Activated T-cell treated with anti-CD3 and anti-CD28 coated beads for 48 hours (primary cell): ENCODE measurements at places on chromosomes 13 and 19.

DNA sequence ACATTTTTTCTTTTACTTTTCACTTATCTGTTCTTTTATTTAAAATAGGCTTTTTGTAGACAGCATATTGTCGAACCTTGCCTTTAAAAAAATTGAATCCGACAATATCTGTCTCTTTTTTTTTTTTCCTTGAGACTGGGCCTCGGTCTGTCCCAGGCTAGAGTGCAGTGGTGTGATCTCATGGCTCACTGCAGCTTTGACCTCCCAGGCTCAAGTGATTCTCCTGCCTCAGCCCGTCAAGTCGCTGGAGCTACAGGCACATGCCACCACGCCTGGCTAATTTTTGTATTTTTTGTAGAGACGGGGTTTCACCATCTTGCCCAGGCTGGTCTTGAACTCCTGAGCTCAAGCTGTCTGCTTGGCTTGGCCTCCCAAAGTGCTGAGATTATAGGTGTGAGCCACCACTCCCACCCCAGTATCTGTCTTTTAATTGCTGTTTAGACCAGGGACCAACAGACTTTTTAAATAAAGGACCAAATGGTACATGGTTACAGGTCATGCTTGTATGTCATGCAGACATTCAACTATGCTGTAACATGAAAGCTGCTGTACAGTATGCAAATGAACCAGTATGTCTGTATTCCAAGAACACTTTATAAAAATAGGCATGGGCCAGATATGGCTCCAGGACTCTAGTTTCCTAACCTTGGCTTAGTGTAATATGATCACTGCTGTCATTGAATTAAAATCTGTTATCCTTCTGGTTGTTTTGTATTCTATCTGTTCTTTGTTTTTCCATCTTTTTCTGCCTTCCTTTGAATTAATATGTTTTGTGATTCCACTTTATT is 80.3 kb downstream of the GJA3 start:
- no peak for DNase-seq

GRCh38 chr19:29614780-29615179 is 8.7 kb downstream of the POP4 start:
- DNase-seq, result no peak

DNA sequence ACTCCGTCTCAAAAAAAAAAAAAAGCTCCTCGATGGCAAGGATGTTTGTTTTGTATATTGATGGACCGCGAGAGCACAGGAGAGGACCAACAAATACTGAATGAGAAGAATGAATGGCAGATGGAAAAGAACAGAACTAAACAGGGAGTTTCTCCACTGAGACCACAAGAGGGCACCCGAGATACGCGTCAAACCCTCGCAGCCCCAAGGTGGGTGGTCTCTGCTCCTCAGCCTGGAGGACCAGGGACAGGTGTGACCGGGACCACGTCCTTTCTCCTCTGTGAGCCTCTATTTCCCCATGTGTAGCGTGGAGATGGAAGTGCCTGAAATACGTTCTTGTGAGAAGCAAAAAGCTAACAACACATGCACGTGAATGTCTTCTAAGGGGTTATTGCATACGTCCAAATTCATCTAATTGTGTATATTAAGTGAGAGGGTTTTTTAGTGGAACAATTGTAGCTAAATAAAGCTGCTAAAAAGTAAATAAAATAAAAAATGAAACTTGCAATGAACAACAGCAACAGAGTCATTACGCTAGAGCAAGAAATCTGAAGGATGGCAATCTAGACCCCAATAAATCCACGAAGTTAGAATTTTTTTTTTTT is 8.3 kb upstream of the CDC42EP5 start:
- DNase-seq, result no peak

GRCh38 chr13:50153876-50154275 is 138.6 kb downstream of the KCNRG start:
- no peak for DNase-seq

GRCh38 chr19:16532440-16533234 is 9.6 kb downstream of the CHERP start:
- DNase-seq, result no peak

DNA sequence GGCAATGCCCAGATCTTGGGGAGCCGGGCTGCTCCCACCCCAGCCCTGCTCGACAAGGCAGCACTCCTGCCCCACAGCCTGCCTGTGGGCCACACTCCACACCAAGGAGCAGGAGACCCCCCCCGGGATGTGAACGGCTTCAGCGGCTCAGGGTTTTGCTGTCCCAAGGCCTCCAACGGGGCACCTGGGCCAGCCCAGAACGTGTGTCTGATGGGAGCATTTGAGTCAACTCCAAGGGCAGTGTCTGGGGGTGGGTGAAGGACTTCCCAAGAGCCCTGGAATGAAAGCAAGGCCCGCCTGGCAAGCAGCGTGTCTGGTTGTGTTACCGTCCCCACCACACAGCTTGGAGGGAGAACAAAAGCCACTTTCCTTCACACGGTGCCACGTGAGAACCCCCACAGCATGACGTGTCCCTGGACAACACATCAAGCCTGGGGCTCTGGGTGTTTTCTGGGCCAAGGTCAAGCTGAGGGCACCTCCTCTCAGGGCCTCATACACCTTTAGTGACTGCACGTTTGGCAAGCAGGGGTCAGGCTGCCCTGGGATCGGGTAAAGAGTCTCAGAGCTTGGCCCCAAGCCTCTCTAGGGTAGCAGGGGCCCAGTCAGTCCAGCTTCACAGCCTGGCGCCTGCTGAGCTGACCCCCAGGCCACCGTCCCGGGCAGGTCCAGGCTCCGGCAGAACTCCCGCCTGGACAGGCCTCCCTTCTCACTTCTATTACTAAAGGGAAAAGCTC is 6.0 kb downstream of the C13orf46 start:
- DNase-seq, result no peak

DNA sequence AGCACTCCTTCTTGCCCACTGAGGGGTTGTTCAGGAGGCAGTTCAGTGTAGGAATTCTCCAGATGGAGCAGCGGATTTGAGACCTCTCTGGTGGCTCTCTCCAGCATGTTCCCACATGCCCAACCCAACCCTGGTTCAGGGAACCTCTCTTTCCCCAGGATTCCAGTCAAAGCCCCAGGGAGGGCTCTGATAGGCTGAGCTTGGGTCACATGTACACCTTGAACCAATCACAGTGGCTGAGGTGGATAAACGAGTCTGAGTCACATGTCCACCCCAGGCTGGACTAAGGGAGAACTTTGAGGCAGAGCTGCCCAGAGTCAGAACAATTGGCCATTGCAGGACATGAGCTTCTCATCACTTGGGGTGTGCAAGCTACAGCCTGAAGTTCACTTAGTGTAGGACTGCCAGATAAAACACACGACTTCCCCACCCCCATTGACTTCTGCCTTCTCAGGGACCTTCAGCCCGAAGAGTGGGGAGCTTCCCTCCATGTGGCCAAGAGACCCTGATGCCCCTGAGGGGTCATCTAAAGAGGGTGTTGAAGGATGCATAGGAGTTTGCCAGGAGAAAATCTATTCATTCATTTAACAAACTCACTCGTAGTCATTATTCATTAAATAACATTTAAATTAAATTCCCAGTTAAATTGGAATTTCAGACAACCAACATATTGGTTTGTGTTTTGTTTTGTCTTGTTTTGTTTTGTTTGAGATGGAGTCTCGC is 4.0 kb upstream of the MAST3 start:
- no peak for DNase-seq
